ENCODE measurements at places on chromosomes 2 and 18.

- DNase-seq, result no peak
These were observed 11.9 kb upstream of the TMEM182 start for GRCh38 chr2:102749938-102750337.

DNA sequence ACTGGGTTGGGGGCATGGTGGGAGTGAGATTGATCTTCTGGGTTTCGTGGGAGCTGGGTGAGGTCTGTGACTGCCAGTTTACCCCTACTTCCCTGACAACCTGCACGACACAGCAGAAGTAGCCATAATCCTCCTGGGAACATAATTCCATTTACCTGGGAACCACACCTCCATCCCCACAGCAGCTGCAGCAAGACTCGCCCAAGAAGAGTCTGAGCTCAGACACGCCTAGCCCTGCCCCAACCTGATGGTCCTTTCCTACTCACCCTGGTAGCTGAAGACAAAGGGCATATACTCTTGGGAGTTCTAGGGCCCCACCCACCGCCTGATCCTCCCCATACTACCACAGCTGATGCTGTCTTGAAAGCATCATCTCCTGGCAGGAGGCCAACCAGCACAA is 43.8 kb downstream of the FLACC1 start:
- peak; percentile 67 for DNase-seq

GRCh38 chr18:36481935-36482334 is 184.4 kb downstream of the FHOD3 start:
- no peak for DNase-seq

- DNase-seq, result no peak
These were observed 192.6 kb upstream of the ZEB2 start for GRCh38 chr2:144712550-144712940.

- DNase-seq, result no peak
These were observed 758.4 kb upstream of the GCFC2 start for GRCh38 chr2:76469066-76469465.

DNA sequence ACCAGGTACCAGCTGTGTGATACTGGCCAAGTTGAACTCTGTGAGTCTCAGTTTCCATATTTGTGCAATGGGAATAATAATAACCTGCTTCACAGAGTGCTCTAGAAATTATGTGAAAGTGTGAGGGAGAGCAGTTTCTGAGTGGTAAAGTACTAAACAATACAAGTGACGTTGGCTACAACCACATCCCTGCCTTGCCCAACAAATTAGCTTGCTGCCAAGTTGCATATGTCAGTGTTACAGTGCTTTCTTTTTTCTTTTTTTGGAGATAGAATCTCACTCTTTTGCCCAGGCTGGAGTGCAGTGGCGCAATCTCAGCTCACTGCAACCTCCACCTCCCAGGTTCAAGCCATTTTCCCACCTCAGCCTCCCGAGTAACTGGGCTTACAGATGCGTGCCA is 533.6 kb upstream of the MEX3C start:
- no peak for DNase-seq

GRCh38 chr2:220226546-220226945 is 599.1 kb downstream of the SLC4A3 start:
- DNase-seq, result no peak

DNA sequence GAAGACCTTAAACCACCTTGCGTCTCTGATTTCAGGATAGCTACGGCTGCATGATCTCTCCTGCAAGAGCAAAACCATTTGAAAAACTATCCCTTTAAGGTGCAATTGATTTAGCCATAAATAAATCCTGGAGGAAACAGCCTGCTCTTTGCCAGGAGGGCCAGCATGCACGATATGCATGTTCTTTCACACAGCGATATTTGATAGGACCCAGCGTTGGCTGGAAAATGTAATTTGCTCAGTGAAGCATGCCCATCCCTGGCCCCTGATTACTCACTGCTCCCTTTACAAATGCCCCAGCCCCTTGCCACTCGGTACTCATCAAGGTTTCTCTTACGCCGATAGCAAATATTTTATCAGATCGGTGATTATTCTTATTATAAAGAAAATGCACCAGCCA is 315.4 kb downstream of the CDH2 start:
- no peak for DNase-seq

- DNase-seq, result peak; percentile 35
These were observed 46.6 kb upstream of the AGAP1 start for GRCh38 chr2:235447210-235447609.

DNA sequence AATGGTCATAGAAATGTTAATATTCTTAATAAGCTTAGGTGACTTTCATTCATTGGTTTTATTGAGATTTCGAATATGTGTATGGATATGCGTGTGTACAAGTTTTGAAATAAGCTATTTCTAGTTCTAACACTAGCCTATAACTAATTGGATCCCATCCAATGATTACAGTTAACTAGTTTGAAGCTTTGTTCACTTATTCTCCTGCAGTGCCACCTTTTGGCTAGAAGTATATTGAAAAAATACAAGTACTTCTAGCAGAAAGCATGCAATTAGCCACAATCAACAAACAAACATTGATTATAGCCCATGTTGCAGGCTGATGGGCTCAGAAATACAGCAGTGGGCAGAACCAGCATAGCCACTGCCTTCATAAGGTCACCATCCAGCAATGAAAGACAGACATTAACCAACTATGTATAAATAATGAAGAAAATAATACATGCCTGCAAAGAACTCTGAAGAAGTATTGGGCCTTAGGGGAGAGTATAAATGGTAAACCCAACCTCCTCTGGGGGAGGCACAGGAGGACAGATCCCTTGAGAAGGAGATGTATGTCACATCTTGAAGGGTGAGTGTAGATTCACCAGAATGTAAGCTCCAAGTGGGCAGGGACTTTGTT is 5.1 kb upstream of the PIEZO2 start:
- peak; percentile 24 for DNase-seq

All from epithelial cell of esophagus (primary cell).